ENCODE measurements at places on chromosomes 6 and 20.

- no peak for DNase-seq
Observed at GRCh38 chr6:18245642-18246041, 18.7 kb downstream of the DEK start.

- no peak for DNase-seq
Observed at GRCh38 chr6:163243083-163243482, 171.4 kb upstream of the QKI start.

- DNase-seq, result no peak
Observed at GRCh38 chr6:22600059-22600458, 30.7 kb downstream of the HDGFL1 start.

- peak; percentile 92 for DNase-seq
Observed at GRCh38 chr6:107116328-107116892, 1.1 kb upstream of the BEND3 start.

GRCh38 chr6:146550911-146551310 lies 7.3 kb downstream of the RAB32 start:
- no peak for DNase-seq

DNA sequence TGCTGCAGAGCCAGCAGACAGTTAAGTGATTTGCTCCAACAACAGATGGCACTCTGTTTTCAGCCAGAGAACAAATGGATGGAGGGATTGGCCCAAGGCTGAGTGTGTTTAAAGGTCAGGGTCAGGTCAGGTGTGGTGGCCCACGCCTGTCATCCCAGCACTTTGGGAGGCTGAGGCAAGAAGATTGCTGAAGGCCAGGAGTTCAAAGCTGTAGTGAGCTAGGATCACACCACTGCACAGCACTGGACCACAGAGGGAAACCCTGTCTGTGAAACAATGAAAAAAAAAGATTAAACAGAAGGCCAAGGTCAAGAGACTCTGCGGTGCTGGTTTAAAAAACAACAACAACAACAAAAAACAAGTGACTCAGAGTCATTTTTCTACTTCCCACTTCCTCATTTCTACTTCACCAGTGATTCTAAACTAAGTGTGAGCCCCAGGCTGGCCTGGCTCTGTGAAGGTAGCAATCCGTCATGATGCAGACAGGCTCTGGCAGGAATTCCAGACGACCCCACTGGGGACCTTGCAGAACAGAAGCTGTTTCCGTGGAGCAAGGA lies 42.5 kb upstream of the ARMC2 start:
- DNase-seq, result no peak

DNA sequence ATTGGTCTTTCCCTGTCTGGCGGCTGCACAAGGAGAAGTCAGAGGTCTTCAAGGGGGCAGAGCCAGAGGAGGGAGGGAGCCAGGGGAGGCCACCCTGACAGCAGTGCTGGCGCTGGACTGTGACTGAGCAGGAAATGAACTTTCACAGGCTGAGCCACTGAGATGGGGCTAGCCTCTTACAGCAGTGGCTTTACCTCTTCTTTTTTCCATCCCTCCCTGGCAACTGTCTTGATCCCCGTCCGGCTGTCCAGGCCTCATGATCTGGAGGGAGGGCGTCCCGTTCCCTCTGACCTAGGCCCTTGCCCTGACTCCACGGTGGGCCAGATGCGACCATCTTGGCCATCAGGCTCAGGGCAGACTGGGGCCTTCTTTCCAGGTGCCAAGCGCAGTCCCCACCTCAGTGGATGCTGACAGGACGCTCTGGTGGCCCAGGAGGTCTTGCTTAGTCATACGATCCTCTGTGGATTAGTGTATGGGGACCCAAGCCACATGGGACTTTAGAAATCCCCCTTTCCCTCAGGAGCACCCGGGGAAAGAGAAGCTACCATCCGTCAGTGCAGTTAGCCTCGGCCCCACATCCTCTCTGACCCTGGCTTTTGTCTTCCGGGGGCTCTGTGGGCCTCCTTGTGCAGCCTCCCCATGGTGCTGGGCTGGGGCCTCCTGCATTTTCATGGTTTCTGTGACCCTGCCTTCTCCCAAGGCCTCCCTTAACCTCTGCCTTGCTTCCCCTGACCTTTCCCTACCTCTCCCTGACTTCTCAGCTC lies 57.4 kb upstream of the CCDC167 start:
- no peak for DNase-seq

- no peak for DNase-seq
Observed at GRCh38 chr6:103215847-103216246, 1643.9 kb downstream of the HACE1 start.

DNA sequence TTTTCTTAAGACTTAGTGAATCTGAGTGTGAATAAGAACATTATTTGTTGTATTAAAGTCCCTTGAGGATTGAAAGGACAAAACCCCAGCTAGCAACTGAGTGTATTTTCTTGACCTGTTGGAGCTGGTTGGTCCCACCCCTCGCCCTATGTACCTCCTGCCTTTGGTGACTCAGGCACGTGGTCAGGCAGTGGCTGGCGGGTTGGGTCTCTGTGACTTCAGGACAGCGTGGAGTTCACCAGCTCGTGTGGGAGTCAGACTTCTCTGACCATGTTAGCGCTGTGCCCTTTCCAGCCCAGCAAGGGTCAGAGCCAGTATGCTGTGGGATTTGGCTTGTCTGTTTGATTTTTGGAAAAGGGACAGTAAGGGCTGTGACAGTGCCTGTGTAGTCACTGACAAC lies 93.7 kb downstream of the SSR1 start:
- no peak for DNase-seq

DNA sequence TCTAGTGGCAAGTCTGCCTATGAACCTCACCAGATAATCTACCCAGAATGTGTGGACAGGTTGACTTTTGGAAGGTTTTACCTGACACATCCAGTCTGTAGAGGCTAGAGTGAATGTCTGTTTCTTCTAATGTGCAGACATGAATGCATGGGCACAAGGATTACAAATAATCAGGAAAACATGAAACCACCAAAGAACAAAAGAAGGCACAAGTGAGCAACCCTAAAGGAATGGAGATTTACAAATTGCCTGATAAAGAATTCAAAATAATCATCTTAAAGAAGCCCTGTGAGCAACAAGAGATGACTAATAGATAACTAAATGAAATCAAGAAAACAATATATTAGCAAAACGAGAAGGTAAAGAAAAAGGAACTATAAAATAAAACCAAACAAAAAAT lies 876.1 kb upstream of the ADGRB3 start:
- DNase-seq, result no peak

GRCh38 chr6:43819958-43820357 lies 49.9 kb downstream of the VEGFA start:
- no peak for DNase-seq

DNA sequence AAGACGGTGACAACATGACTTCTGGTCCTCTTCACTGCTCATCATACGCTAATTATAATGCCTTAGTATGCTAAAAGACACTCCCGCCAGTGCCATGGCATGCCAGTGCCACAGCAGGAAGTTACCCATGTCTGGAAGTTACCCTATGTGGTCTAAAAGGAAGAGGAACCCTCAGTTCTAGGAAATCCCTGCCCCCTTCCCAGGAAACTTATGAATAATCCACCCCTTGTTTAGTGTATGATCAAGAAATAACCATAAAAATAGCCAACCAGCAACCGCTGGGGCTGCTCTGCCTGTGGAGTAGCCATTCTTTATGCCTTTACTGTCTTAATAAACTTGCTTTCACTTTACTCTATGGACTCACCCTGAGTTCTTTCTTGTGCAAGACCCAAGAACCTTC lies 15.8 kb upstream of the SERPINB9 start:
- no peak for DNase-seq

GRCh38 chr6:54194067-54194466 lies 82.8 kb downstream of the MLIP start:
- DNase-seq, result no peak

DNA sequence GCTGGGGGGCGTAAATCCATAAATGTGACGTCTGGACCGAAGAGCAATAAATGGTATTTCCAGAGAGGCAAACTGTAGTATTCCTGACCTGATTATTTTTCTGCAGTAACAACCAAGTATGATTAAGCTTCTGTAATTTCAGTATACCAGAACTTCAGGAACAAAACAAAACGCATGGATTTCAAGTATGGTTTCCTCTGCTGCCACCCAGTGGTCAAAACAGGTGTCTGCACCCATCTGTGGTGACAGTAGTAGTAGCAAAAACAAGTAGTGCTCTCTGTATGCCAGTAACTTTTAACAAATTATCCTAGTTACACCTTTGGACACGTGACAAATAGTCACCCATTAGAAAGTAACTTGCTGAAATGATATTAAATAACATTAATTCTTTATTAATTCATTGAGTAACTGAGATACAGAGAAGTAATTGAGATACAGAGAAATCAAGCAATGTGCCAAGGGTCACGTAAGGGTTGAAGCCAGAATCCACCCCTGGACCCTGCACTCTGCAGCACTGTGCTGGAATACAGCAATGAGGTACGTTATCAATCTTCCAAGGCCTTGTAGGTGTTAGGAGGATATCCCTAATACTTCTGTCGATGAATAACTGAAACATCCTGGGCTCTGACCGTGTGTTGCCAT lies 7.9 kb downstream of the CALHM4 start:
- DNase-seq, result peak; percentile 33

DNA sequence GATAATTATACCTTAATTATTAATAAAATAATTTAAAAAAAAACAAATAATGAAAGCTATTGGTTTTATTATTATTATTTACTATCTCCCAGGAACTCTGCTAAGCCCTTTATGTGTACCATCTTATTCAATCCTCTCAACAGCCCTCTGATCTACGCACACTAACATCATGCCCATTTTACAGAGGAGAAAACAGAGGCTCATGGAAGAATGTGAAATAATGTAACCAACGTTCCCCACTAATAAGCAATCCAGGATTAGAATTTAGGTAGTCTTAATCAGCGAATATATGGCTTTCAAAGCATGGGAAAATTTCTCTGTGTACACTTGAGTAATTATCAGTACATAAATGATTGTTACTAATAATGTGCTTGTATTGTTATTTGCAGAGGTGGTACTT lies 89.0 kb downstream of the MAFB start:
- DNase-seq, result no peak

- DNase-seq, result no peak
Observed at GRCh38 chr6:93282521-93283031, 136.8 kb downstream of the EPHA7 start.

DNA sequence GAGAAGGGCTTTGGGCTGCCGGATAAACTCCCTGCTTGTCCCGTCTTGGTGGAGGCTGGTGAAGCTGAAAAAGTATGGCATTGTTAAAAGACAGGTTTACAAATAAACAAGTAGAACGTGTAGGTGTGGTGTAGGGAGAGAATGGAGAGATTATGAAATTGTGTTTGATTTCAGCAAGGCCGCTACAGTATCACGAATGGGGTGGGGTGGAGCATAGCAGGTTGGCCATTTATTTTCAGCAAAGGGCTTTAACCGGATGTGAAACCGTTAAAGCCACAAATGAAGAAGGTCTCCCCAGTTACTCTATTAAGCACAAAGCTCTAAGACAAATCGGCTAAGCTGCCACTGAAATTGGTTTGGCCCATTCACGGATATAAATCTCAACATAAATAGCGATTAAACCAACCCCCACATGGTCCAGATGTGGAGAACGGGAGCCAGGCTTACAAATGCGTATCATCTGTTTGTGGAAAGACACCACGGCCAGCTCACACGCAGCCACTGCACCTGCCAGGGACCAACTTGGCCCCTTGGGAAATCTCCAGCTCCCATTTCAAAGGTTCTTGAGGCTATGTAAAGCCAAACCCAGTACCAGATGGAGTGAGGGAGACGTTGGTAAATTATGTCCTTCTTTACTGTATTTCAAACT lies 94.0 kb downstream of the ZMYND8 start:
- peak; percentile 44 for DNase-seq

- peak; percentile 3 for DNase-seq
Observed at GRCh38 chr6:90035047-90035723, 140.9 kb downstream of the GJA10 start.

DNA sequence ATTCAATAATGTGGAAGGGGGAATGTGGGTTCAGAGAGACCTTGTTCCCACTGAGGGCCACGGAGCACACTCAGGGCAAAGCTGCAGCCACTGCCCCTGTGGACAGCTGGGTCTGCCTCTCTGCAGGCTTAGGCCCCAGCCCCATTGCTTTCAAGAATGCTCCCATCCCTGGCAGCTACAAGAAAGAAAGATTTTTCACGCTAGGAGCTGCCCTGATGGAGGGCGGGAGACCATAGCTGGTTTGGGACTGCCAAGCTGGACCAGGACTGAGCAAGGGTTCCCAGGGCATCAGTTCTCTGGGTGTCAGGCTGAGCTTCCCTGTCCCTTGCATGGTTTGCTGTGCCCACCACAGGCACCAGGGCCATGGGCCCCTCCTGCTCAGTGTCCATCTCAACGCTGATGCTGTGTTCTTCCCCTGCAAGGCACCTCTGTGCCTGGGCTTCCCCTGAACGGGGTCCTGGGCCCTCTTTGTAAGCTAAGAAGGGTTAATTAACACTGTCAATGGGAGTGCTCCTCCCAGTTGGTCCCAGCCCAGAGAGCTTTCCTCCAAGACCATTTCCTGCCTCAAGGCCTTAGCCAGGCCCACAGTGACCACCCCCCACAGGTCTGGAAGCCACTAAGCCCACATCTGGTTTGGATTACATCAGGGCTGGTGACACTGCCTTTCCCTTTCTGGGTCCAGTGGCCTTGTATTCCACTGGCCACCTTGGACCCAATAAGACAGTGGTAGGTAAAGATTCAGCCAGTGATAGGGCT lies 8.4 kb downstream of the FOXS1 start:
- no peak for DNase-seq

- peak; percentile 83 for DNase-seq
Observed at GRCh38 chr6:31308050-31308844, 36.4 kb upstream of the HLA-C start.

DNA sequence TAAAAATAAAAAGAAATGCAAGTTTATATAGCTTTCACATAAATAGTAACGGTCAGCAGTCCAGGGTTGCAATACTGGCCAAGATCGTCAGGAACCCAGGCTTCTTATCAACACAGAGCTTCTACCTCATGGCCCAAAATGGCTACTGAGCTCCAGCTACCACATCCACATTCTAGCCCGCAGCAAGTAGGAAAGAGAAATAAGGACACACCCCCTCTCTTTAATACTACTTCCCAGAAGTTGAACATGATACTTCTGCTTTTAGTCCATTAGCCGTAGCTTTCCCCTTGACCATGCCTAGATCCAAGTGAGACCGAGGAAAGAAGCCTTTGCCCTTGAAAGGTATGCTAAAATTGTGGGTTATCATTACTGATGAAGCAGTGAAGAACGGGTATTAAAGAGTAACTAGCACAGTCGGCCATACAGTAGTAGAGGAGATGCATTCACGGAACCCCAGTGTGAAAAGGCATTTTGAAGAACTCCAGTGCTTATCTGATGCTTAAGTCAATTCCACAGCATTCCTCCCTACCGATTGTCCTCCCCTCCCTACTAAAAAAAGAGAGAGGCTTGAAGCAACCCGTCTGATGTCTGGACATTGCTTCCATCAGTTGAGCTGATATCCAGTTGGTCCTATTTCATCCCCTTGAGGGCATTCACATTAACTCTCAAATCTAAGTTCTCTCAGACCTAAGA lies 226.9 kb upstream of the RREB1 start:
- no peak for DNase-seq

GRCh38 chr20:11117808-11118528 lies 444.2 kb upstream of the JAG1 start:
- DNase-seq, result no peak

- no peak for DNase-seq
Observed at GRCh38 chr6:126143761-126144251, 157.5 kb downstream of the TRMT11 start.

- no peak for DNase-seq
Observed at GRCh38 chr20:61558726-61559125, 306.7 kb downstream of the CDH4 start.

- DNase-seq, result no peak
Observed at GRCh38 chr20:17499041-17499440, 32.1 kb downstream of the BFSP1 start.

Data from NCI-H526 treated with DMSO at 0.1 percent for 48 hours (cell line).